Stomach (tissue), 19 donors: ENCODE measurements at places on chromosomes 16 and 17.

- no peak for DNase-seq
Observed at GRCh38 chr16:50657241-50657640, 23.9 kb downstream of the SNX20 start.

- DNase-seq = no peak
Observed at GRCh38 chr16:22394121-22394520, 19.7 kb upstream of the CDR2 start.

DNA sequence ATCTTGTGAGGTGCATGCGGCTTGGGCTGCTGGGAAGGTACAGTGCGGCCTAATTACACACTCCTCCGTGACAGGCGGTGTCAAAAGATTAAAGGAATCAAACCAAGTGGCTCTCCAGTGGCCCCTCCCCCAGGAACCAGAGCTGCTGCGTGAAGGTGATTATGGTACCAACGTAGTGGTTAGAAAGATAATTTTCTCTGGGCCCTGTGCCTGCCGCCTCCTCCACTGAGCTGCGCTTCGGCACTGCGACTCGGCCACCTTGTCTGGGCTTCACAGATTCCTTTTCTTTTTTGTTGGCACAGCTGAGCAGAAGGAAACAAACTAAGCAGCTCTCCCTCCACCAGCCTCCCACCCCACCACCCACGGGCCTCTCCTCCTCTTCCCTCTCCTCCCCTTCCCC lies 113.2 kb upstream of the SDK2 start:
- no peak for DNase-seq

DNA sequence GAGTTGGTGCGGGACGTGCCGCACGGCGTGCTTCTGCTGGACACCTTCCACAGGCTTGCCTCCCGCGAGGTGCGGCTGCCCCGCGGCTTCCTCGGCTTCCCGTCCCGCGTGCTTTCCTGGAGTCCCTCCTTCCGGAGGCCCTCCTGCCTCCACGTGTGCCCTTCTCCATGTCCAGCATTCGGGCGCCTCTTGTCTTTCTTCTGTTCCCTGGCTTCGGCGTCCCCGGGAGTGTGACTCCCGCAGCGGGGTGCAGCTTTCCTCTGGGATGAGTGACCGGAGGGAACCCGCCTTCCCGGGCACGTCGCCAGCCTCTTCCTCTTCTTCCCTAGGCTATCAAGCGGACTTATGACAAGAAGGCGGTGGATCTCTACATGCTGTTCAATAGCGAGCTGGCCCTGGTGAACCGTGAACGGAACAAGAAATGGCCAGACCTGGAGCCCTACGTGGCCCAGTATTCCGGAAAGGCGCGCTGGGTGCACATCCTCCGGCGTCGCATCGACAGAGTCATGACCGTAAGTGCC lies 23.0 kb downstream of the DNAH2 start:
- no peak for DNase-seq

DNA sequence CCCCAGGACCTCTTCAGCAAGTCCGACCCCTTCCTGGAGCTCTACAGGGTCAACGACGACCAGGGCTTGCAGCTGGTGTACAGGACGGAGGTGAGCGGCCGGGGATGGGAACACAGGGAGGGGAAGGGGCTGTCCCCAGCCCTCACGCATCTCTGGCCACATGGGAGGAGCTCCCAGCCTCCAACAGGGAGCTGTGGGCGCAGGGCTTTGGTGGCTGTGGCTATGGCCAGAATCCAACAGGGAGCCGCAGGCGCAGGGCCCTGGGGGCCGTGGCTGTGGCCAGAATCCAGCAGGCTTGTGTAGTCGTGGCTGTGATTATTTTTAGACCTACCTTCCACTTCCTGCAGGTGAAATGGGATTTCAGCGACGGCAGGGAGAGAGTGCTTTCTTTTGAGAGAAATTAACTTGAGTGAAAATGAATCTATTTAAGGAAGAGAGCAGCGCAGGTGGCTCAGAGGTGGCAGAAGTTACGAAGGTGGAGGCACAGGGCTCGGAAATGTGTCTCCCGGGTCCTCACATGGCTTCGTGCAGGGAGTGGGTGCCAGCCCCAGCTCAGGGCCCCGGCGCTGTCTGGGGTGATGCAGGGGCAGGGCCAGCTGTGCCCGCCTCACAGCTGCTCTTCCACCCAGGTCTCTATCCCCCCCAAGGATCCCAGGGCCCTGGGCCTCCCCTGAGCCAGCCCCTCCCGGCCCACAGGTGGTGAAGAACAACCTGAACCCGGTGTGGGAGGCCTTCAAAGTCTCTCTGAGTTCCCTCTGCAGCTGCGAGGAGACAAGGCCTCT lies 9.4 kb downstream of the CPNE7 start:
- DNase-seq = no peak

DNA sequence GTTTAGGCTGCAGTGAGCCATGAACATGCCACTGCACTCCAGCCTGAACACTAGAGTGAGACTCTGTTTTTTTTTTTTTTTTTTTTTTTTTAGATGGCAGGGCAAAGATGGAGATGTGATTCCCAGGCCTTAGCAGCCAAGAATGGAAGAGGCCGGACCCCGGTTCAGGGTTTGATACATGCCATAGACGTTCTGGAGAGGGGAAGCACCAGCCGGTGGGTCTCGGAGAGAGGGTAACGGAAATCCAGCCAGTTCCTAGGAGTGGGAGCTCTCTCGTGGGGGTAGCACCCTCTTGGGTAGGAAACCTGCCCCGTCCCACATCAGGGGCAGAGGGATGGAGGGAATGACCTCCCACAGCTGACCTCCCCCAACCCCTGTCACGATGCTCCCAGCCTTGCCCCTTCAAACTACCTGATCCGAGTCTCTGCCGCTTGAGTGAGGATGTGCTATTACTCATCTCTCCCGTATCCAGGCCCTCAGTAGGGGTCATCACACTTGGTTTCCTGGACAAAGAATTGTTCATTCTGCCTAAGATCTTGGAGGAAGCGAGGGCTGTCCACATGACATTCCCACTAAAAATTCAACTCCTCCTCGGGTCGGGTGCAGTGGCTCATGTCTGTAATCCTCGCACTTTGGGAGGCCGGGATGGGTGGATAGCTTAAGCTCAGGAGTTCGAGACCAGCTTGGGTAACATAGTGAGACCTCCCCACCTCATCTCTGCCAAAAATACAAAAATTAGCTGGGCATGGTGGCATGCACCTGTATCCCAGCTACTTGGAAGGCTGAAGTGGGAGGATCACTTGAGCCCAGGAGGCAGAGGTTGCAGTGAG lies 47.3 kb downstream of the MIS12 start:
- no peak for DNase-seq

GRCh38 chr17:72717276-72717675 lies 375.2 kb downstream of the SLC39A11 start:
- no peak for DNase-seq

GRCh38 chr17:45918241-45918745 lies 23.9 kb downstream of the MAPT start:
- no peak for DNase-seq

DNA sequence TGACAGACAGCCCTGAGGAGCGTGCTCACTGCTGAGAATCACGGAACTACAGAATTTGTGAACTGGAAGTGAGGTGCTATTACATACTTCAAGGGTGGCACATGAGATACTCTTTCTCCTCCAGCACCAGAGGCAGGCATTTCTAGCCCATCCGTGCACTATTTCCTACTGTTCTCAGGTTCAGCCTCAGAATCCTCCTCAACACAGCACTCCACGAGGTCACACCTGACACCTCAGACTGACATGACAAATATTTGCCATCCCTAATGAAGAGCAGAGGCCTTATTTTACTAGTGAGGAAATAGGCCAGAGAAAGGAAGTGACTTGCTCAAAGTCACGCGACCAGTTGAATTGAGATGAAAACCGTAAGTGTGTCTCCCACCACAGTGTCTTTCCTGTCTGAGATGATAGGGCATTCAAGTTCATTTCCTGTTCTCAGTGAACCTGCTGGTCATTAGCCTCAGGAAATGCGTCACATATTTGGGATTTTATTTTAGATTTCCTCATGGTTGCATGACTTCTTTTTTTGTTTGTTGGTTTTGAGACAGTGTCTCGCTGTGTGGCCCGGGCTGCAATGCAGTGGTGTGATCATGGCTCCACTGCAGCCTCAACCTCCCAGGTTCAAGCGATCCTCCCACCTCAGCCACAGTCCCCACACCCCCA lies 23.6 kb downstream of the SEZ6 start:
- peak; percentile 71 for DNase-seq

DNA sequence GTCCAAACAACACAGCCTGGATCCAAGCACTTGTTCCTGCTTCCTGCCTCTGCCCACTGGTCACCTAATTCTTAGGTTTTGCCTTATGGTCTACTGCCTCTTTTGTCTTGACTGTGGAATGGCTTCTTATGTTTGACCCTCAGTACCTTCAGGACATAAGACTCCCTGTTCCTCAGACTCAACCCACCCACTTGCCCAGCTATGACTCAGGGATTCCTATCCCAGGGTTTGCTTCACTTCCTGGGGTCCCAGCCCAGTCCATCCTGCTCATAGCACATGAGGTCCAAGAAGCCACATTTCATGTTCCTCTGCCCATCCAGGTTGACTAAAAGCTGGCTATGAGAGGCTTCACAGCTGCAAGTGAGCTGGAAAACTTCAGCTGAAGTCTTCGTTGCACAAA lies 320.9 kb upstream of the CDH5 start:
- no peak for DNase-seq
